Coronary artery (tissue), 2 donors: ENCODE measurements at places on chromosomes 11 and 22.

- no peak for DNase-seq
Observed at GRCh38 chr11:44684859-44685281, 41.9 kb upstream of the TSPAN18 start.

DNA sequence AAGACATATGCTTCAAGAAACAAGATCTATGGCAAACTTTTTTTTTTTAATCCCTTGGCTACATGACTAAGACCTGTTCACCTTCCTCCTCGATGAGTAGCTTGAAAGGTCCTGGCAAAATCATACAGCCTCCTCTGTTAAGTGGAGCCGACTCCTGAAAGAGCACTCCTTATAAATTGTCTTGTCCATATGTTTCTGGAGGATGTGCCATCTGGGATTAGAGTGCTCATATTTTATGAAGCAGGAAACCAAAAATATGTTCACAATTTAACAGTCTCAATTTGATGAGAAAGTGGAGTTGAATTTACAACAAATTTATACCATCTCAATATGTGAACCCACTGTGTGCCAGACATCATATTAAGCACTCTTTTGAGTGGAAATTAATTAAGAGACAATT, 912.1 kb upstream of the FAT3 start:
- no peak for DNase-seq

DNA sequence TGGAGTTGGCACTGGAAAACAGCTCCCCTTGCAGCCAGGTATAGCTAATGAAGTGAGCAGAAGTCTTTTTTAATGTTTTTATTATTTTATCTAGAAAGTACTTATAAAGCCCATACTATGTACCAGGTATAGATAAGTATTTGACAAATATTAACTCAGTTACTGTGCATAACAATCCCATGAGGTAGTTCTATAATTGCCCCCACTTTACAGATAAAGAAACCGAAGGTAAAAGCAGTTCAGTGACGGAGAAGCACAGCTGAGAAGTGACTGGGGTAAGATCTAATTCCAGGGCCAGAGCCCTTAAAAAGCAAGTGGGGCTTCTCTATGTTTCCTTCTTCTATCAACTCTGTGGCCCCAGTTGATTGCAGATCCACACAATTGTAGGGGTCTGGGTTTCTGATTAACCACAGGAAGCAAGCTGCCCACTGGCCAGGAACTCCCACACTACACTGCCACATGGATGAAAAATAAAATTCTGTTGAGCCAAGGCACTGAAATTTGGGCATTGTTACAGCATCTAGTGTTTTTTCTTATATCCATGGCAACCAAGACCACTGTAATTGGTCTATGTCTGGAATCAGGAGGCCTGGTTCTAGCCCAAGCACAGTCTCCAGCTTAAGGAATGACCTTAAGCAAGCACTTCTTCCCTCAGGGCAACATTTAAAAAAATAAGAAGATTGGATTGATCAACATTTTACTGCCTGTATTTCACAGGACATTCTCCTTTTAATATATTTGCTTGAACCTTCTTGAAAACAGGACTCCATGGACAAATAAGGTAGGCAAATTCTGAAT, 55.3 kb upstream of the TEAD1 start:
- DNase-seq: no peak

DNA sequence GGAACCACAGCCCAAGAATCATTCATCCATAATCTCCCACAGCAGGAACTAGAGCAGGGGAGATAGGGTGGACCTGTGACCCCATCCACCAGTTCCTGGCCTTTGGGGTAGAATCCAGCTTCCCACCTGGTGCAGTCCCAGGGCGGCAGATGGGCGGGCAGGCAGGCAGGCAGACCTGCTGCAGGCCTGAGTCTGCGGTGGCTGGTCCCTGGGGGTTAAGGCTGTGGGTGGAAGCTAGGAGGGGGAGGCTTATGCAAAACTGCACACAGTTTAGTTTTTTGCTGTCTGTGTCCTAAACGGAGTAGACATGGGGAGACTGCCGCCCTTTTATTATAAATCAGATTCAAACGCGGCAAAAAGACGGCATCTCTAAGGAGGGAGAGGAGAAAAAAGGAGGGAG, 4.5 kb upstream of the NEFH start:
- no peak for DNase-seq

DNA sequence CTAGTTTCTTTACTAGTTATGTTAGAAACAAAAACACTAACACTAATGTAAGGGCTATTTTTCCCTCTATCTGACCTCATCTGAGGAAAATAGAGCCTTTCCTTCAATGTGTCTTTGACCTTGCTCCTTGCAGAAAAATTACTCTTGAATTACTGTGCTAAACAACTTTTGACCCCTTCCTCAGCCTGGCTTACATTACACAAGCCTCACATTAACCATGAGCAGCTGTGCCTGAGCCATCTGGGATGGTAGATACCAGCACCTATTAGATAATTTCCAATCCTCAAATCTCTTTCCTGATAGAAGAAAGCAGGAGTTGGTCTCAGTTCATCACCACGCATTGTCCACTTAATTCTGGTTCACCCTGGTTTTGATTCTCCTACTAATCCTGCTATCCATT, 134.4 kb upstream of the NCAM1 start:
- DNase-seq: no peak

- DNase-seq: no peak
Observed at GRCh38 chr11:27998552-27998951, 109.4 kb downstream of the KIF18A start.

- DNase-seq: no peak
Observed at GRCh38 chr22:19941365-19942082, at the start of the genes COMT and TXNRD2. COMT (plus strand) TSS chr22:19941772; CDS start chr22:19962527, 20,755 bp downstream. TXNRD2 (minus strand) TSS chr22:19941818; CDS start chr22:19941803, 15 bp downstream.

DNA sequence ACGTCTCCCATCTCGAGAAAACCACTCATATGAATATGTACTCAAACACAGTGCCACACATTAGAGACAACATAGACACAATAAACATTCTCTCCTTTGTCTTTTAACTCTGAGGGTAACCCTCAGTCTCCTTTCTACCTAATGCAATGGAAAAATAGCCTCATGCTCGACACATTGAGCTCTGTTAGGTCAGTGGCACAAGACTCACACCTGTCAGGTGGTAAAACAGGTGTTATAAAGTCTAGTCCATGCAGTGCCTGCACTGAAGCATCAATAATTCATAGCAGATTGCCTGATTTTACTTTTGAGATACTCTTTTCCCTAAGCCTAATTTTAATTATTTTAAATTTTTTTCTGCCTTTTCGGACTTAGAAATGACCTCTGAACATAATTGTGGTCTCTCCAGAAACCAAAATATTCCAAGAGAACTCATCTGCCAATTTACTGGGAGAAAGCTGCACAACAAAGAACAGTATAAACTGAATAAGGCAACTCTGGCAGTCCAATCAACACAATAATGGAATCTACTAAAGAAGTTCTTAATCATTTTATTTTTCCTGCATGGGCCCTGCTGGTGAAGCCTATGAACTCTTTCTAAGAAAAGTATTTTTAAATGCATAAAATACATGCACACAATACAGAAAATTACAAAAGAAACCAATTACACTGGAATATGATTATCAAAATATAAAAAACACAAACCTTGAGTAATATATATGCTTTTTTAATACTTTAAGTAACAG, 9.9 kb downstream of the RDX start:
- no peak for DNase-seq

GRCh38 chr11:123416566-123416965, 13.5 kb upstream of the GRAMD1B start:
- no peak for DNase-seq

DNA sequence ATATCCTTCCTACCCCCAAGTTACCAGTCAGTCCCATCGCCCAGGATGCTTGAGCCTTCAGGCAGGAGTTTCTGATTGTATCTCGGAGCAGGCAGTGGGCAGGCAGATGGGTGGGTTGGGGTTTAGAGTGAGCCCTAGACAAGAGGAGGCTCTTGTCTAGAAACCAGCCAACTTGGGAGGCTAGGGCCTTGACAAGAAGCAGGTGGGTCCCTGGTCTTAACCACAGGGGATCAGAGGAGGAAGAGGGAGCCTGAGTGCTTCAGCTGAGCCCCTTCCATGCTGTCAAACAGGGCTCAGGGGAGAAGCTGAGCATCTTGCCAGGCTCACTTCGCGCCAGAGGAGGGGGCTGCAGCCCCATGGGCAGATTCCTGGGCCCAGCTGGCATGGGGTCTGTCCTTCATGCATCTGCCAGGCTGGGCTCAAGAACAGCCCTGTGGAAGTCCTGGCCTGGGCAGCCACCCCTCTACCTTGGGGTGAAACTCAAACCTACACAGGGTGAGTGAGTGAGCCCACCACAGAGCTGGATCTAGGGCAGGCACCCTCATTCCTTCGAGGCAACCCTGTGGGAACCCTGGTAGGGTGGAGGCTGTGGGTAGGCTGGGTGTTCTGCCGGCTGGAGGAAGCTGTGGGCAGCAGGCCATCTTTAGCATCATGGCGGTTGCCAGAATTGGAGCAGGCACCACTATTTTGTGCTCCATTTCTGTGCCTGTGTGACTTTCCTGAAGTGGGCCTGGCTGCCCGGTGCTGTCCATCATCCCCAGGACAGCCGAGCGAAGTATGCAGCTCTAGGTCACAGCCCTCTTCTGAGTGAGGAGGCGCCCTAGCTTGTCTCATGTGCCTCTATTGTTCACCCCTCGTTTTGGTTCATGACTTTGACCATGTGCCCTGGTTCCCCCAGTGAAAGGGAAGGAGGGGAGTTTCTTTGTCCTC, 108.1 kb downstream of the MORC2 start:
- no peak for DNase-seq

DNA sequence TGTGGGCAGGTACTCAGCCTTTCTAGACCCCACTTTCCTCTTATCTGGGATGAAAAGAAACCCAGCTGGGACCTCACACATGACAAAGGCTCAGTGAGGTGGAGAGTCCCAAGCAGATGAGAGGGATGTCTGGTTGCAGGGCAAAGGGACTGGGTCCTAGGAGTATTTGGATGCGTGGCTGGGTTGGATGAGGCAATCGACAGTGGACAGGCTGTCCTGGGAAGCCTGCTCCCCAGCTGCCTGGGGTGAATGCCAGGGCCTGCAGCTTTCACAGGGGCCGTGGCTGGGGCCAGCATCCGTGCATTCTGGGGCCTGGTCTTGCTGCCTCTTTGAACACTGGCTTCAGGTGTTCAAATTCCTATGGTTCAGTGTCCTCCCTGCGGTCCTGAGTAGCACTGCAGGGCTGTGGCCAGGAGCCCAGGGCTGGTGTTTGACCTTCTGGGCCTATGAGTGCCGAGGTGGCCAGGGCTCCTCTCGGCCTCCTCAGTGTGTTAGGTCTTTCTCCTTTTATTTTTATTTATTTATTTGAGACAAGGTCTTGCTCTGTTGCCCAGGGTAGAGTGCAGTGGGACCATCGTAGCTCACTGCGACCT, 65.3 kb downstream of the MCM5 start:
- no peak for DNase-seq

- no peak for DNase-seq
Observed at GRCh38 chr11:132987936-132988335, 544.4 kb downstream of the OPCML start.

GRCh38 chr11:9470765-9471164, 10.0 kb downstream of the ZNF143 start:
- DNase-seq: no peak

DNA sequence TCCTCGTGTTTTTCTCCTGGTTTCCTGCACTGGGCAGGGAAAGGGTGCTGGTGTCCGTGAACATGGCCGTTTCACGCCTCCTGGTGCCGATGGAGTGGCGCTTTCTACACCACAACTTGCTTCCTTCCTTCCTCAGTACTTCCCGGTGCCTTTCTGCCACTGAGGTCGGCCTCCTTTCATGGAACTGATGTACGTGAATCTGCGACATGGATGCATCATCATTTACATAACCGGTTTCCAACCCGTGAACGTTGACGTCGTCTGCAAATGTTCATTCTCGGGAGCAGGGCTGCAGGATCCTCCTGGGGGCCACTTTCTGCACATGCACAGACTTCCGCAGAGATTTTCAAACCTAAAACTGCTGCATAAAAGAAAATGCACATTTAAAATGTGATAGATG, 474.4 kb downstream of the BRD1 start:
- peak; percentile 41 for DNase-seq

DNA sequence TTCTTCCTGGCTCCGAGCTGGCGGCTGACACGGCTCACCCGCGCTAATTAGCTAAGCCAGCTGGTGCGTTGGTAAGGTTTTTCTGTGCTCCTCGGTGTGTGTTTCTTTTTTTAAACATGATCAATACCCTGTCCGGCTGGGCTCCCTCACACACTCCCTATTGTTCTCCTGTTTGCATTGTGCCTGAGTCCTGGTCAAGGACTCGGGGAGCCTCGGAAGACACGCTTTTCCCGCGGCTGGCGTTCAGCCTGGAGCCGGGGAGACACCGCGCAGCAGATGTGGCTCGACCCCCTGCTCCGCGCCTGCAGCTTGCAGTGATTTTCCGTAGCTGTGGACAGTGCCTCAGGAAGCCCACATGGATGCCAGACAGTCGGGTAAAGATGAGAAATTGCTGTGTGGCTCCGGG, 454.9 kb upstream of the CADM1 start:
- DNase-seq: no peak

DNA sequence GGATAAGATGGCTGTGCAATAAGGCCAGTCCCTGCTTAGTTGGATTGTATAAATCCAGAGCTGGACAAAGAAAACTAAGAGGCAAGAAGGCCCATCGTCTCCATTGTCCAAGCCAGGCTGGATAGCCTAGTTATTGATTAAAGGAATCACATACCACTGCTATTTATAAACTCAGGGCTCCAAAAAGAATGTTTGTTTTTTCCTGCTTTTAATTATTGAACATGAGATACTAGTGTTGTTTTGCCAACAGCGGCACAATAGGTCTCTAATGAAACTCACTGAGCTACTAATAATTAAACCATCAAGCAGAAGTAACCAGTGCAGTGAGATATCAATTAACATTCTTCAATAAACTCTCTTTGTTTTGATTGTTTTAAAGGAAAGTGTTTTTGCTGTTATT, 259.7 kb downstream of the INSC start:
- DNase-seq: no peak

DNA sequence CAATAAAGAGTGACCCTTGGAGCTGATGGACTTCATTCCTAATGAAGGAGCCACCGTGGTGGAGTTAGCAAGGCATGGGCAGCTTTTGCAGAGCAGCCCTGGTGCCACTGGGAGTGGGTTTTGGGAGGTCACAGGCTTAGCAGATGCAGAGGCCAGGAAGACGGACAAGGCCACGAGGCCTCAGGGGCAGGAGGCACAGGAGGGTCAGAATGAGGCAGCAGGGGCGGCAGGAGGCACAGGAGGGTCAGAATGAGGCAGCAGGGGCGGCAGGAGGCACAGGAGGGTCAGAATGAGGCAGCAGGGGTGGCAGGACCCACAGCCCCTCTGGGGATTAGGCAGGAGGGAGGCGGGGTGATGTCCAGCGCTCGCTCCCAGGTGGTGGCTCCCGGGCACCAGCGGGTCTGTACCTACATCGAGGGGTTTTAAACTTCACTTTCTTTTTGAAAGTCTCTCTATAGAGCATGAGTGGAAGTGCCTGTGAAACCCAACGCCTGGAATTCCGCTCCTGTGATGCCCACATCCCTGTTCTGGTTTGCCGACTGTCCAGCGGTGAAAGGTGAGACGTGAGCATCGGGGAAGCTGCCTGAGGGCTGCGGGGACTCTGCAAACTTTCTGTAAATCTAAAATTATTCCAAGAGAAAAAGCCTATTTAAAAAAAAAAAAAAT, 521.6 kb downstream of the BRD1 start:
- DNase-seq: no peak
